Hepatic stellate cell (primary cell): ENCODE measurements at places on chromosomes 12 and 14.
A peak's percentile ranks its signal among the peaks of the same experiment; 100 is the strongest.

- DNase-seq: no peak
Measured at GRCh38 chr12:54704202-54704601, 56.0 kb upstream of the DCD start.

- no peak for DNase-seq
Measured at GRCh38 chr12:53050426-53051057, 677 bp downstream of the TNS2 start.

GRCh38 chr14:100109594-100109955, 44.4 kb downstream of the EVL start:
- no peak for DNase-seq

- no peak for DNase-seq
Measured at GRCh38 chr12:998020-998874, 7.2 kb downstream of the ERC1 start.

GRCh38 chr12:55499810-55500252, 7.7 kb downstream of the OR6C68 start:
- no peak for DNase-seq

DNA sequence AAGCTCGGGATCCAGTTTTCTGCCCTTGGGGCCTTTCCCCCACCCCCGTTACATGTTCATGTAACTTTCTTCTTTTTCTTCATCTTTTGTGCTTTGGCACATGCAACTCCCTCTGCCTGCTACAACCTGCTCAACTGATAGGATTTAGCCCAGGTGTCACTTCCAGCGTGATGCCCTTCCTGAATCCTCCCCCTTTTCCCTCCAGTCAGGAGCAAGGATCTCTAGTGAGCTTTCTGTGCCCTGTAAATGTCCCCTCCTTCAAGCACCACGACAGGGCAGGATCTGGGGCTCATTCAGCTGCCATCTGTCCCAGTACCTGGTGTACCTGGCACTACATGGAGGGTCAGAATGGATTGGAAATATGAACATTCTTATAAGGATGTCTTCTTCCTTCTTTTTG, 15.3 kb downstream of the PELI2 start:
- no peak for DNase-seq

- DNase-seq: no peak
Measured at GRCh38 chr12:57213763-57214397, 2.7 kb upstream of the NXPH4 start.

DNA sequence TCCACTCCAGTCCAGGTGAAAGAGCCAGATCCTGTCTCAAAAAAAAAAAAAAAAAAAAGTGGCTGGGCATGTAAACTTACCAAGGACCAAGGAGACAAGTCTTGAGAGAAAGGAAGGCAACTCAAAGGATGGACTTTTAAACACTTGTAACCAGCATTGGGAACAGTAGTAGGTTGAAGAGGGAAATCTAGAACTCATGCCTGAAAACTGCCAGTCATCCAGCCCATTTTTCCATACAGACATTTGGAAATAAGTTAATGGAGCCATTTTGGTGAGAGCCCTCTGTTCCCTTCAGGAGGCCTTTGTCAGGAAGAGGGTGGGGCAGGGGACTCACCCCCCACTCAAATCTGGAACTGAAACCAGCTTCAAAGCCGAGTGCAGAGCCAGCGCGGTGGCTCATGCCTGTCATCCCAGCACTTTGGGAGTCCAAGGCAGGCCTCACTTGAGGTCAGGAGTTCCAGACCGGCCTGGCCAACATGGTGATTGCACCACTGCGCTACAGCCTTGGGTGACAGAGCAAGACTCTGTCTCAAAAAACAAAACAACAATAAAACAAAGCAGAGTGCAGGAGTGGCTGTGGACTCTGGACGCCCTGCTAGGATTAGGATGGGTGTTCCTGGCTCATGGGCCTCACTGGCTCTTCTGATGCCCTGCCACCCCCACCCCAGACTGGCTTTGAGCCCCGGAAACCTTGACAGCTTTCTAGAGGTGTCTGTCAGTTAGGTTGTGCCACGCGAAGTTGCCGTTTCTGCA, 1.6 kb upstream of the MLXIP start:
- no peak for DNase-seq

DNA sequence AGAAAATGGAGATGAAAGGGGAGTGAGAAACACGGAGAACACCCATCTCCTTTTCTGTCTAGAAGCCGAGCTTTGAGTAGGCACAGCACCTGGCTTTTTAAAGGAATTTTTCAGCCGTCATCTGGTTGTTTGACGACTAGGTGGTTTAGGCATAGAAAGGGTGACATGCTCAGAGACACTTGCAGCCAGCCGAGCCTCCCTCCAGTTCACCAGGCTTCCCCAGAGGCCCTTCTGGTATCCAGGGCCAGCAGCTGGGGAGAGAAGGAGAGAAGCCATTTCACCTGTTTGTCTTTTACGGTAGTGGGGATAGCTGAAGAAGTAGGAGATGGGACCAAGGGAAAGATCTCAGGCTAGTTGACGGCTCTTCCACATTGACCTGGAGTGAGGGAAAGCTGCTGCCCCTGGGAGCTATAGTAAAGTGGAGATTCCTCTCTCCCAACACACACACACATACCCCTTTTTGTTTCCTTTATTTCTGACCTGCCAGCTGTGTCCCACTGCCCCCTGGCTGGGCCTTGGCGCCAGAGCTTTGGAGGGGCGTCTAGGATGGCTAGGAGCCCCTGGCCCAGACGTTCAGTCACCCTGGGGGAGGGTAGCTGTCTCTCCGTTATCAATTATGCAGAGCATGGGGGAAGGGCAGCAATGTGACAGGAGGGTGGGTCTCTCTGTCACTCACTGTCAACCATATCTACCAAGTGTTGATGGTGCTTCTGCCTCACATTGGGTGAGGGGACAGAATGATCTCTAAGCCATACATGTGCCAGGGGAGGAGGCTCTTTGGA, 5.5 kb downstream of the MAP3K12 start:
- no peak for DNase-seq

DNA sequence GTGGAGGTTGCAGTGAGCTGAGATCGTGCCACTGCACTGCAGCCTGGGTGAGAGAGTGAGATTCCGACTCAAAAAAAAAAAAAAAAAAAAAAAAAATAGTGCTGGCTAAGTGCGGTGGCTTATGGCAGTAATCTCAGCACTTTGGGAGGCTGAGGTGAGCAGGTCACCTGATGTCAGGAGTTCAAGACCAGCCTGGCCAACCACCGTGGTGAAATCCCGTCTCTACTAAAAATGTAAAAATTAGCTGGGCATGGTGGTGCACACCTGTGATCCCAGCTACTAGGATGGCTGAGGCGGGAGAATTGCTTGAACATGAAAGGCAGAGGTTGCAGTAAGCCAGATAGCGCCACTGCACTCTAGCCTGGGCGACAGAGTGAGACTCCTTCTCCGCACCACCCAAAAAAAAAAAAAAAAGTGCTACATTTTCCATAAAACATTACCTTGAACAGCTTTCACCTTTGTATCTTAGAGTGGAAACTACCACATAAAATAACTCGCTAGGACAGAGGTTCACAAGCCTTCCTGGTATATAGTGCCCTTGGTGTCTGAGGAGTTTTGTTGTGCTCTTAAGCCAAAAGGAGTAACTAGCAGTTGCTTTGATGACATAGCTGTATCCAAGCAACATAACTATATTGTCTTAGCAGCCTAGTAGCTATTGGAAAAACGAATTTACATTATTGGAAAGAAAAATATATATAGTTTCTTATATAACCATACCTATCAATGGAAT, 11.1 kb downstream of the PTGES3 start:
- no peak for DNase-seq

DNA sequence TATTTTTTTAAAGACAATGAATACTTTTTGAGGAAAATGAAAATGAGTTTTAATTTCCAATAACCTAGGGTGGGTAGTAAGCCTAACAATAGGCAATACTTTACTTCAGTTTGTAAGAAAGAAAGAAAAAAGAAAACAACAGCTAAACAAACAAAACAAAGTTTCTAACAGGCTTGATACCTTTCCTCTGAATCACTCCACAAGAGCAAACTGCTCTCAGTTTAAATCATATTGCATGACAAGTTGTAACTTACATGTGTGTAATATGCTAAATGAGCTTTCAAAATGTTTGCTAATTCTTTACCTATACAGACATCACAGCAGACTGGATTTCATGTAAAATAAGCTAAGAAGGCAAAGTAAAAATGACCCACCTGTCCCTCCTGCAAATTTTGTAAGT, 6.7 kb upstream of the LMO3 start:
- no peak for DNase-seq

- DNase-seq: peak; percentile 44
Measured at GRCh38 chr14:89378119-89378518, 38.9 kb downstream of the FOXN3 start.

- DNase-seq: no peak
Measured at GRCh38 chr14:71296184-71296583, 388.9 kb downstream of the PCNX1 start.

GRCh38 chr12:45379261-45379660, 163.4 kb downstream of the ANO6 start:
- no peak for DNase-seq

DNA sequence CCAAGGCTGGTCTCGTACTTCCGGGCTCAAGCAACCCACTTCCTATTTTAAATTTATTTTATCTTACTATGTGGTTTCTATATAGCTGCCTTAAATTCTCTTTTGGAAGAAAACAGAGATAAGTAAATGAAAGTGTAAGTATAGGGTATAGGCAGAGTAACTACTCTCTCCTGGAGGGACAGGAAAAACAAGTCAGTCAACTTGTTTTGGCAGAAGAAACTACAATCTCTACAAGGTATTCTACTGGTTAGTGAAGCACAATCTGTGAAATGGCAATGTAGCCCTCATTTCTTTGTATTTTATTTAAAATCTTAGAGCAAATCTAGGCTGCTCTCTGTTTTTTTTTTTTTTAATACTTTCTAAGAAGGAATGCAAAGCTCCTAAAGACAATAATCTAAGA, 55.4 kb downstream of the UBR7 start:
- DNase-seq: no peak

- no peak for DNase-seq
Measured at GRCh38 chr12:48489012-48489411, 6.7 kb downstream of the C12orf54 start.

DNA sequence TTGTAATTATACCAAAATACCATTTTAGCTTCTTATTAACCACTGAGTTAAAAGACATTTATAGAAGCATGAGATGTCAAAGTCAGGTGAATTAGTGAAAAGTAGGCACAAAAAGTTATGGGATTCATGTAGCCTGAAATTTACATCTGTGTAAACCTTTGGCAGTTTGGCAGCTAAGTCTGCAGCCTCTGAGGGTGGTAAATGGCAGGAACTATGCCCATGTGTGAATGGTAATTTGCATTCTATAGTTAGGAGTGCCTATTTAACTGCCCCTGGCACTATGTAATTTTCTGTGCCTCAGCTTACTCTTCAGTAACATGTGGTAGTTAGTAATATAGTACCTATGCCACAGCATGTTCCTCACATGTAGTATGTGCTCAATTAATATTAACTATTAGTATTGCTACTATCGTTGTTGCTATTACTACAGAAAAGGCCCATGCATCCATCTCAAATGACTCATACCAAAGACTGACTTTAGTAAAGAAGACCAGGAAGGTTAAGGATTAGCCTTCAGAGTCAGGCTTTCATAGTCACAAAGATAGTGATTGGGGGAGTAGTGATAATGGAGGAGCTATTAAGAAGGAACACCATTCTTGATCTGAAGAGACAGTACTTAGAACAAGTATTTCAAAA, 258.7 kb upstream of the BTG1 start:
- no peak for DNase-seq

DNA sequence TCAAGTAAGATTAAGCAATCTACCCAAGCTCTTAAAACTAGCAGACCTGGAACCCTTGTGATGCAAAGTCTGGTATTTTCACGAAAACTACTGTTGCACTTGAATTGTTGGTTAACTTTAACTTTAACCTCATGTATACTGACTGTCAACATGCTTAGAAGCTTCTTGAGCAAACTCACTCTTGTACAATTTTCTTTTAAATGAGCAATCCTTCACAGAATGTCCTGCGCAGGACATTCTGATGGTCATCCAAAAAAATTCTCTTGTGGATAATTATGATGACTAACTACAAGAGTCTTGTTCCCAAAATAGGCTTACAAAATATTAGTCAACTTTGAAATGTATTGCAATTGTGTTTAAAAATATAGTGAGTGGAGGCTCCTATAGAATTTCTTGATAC, 54.0 kb upstream of the PDE3A start:
- DNase-seq: peak; percentile 44

DNA sequence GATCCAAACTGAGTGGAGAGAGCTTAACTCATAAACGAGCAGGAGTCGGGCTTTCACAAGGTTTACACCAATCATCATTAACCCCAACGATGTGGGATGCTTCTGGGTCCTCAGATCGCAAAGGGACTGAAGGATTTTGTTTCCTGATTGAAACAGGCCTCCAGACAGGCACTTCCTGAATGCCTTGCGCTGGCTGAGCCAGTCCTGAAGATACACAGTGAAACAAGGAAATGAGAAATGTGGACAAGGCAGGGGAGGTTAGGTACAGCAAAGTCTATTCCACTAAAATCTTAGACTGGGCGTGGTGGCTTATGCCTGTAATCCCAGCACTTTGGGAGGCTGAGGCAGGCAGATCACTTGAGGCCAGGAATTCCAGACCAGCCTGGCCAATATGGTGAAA, 30.7 kb downstream of the RBM19 start:
- DNase-seq: no peak

DNA sequence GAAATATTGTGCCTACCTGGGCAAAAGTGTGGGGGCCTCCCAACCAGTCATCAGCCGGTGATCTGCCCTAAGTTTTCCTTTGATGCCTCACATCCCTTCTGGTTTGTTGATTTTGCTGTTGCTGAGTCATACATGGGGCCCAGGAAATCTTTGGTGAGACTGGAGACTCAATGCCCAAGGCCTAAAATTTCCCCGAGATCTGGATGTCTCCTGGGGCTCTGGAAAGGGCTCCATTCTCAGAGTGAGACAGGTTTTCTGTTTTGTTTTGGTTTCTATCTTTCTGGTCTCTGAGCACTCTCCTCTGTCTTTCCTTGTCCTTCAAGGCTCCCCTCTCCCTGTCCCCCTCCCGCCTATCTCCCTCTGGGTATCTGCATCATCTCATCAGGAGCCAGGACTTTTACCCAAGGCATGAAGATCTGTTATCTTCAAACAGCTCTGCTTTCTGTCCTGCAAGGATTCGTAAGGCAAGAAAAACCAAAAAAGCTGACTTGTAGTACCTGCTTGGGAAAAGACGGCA, 152.8 kb upstream of the MAX start:
- DNase-seq: peak; percentile 54

DNA sequence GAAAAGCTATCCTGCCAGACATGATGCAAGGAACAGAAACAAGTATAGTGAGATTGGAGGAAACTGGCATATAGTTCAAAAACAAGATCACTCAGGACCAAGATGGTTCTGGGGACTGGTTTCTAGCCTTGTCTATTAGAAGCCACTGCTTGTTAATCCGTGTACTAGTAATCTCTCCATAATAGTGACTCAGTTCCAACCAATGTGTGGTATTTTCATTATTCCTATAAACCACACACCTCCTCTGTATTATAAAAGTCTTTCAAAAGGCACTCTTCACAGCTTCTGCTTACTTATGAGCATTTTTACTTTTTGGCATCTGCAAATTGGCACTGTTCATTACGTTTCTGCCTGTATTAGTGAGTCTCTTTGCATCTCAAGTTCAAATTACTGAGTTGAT, 140.3 kb downstream of the SLC6A15 start:
- no peak for DNase-seq
